Tongue (tissue), 3 donors: ENCODE measurements at places on chromosomes 13 and 19. TPM values are rescaled to one million over a fixed set of nuclear protein-coding genes. Genes with fewer than 3 reads are reported as not detected.

ATXN8OS gene
- total RNA-seq = not detected

CLEC17A gene
- total RNA-seq = 1.0 TPM

CLC gene
- total RNA-seq = not detected

LRRC63 gene
- total RNA-seq = not detected

ADGRL1 gene
- 18.2 TPM for total RNA-seq
